CD14-positive monocyte (primary cell): ENCODE measurements at places on chromosomes 7 and 10.

GRCh38 chr10:96021332-96021731 is 22.1 kb upstream of the CCNJ start:
- DNase-seq: no peak

DNA sequence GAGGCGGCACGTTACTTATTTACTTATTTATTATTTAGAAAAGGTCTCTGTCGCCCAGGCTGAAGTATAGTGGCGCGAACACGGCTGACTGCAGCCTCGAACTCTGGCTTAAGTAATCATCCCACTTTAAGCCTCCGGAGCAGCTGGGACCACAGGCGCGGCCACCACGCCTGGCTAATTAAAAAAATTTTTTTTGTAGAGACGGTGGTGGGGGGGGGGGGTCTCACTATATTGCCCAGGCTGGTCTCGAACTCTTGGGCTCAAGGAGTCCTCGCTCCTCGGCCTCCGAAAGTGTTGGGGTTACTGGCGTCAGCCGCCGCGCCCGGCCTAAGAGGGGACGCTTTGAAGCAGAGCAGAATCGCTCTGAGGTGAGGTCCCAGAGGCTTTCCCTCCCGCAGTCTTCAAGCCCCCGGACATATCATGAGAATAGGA is 675 bp upstream of the FRAT2 start:
- no peak for DNase-seq

- no peak for DNase-seq
Measured at GRCh38 chr7:11424006-11424405, 408.0 kb downstream of the THSD7A start.

DNA sequence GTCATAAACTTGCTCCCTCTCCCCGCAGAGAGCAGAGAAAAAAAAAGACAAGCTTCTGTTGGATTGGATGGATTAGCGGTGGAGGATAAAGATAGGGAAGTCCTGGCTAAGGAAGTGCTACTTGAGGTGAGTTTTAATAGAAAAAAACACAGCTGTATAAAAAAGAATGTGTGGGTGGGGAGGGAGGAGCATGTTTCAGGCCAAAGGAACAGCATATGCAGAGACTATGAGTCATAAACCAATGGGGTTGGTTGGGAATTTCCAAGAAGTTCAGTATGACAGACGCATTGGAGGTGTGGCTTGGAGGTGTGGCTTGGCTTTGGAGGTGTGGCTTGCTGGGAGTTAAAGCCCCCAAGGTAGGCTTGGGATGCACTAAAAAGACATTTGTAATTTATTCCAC is 103.0 kb upstream of the LSM8 start:
- DNase-seq: no peak

DNA sequence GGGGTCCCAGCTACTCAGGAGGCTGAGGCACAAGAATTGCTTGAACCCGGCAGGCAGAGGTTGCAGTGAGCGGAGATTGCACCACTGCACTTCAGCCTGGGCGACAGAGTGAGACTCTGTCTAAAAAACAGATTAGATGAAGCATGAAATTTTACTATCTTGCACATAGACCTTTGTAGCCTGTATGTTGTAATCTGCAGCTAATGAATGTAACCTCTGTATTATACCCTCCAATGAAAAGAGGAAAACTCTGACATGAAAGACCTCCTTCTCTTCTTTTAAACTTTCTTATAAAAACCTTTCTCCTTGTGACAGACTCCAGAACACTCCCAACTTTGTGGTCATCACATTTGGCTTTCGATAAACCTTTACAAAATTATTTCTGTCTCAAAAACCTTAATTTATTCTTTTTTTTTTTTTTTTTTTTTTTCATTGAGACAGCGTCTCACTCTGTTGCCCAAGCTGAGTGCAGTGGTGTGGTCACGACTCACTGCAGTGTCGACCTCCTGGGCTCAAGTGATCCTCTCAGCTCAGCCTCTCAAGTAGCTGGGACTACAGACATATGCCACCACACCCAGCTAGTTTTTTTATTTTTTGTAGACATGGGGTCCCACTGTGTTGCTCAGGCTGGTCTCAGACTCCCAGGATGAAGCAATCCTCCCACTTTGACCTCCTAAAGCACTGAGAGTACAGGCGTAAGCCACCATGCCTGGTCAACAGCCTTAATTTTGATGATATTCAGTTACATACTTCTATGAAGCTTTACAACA is 97.4 kb downstream of the SVOPL start:
- no peak for DNase-seq

GRCh38 chr7:12570168-12570533 is 369 bp upstream of the SCIN start:
- peak; percentile 32 for DNase-seq

DNA sequence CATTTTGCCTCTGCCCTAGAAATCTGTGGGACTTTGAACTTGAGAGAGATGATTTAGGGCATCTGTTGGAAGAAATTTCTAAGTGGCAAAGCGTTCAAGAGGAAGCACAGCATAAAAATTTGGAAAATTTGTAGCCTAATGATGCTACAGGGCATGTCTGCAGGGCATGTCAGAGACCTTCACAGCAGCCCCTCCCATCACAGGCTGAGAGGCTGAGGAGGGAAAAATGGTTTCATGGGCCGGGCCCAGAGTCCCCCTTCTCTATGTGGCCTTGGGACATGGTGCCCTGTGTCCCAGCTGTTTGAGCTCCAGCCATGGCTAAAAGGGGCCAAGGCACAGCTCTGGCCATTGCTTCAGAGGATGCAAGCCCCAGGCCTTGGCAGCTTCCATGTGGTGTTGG is 203.0 kb downstream of the STK31 start:
- no peak for DNase-seq
